T-helper 17 cell (primary cell): ENCODE measurements at places on chromosomes 7 and 10. TPM values are rescaled to one million over a fixed set of nuclear protein-coding genes. Genes with fewer than 3 reads are reported as not detected.

ZNF3 gene
- total RNA-seq: 45.2 TPM

PTF1A gene
- total RNA-seq: not detected

AHCYL2 gene
- total RNA-seq: 13.4 TPM

CACNA2D1 gene
- not detected for total RNA-seq

MLXIPL gene
- total RNA-seq: not detected

MGMT gene
- 14.6 TPM for total RNA-seq

SFTPA1 gene
- not detected for total RNA-seq

FBXL13 gene
- 1.4 TPM for total RNA-seq

ASAH2 gene
- 1.0 TPM for total RNA-seq

FAM25C gene
- total RNA-seq: not detected

C10orf105 gene
- total RNA-seq: 0.37 TPM

NKX6-2 gene
- not detected for total RNA-seq

TMEM273 gene
- 39.6 TPM for total RNA-seq

CALHM3 gene
- total RNA-seq: not detected

ZSCAN21 gene
- 5.2 TPM for total RNA-seq

RNLS gene
- total RNA-seq: 1.8 TPM

FGFBP3 gene
- 1.8 TPM for total RNA-seq

TNS3 gene
- total RNA-seq: 2.3 TPM

COL13A1 gene
- total RNA-seq: not detected

NME8 gene
- total RNA-seq: not detected

STAMBPL1 gene
- 32.3 TPM for total RNA-seq

SH2B2 gene
- total RNA-seq: 2.0 TPM

JAKMIP3 gene
- 0.39 TPM for total RNA-seq

ZP3 gene
- 9.9 TPM for total RNA-seq

GPRIN2 gene
- total RNA-seq: not detected

CD36 gene
- total RNA-seq: 6.8 TPM

TAS2R5 gene
- total RNA-seq: 0.90 TPM

TDRD1 gene
- not detected for total RNA-seq

LAMB1 gene
- not detected for total RNA-seq

AOAH gene
- total RNA-seq: 2.6 TPM

FLNC gene
- total RNA-seq: 0.05 TPM

PKD1L1 gene
- 0.77 TPM for total RNA-seq

AKR1C4 gene
- not detected for total RNA-seq

MOGAT3 gene
- not detected for total RNA-seq

IFIT2 gene
- 19.5 TPM for total RNA-seq

ABI1 gene
- total RNA-seq: 99.4 TPM

KCNH2 gene
- 2.2 TPM for total RNA-seq

CRHR2 gene
- total RNA-seq: not detected

GATA3 gene
- 149 TPM for total RNA-seq
